ENCODE measurements at places on chromosomes 13 and 19. TPM values are rescaled to one million over a fixed set of nuclear protein-coding genes. Genes with fewer than 3 reads are reported as not detected.

DNA sequence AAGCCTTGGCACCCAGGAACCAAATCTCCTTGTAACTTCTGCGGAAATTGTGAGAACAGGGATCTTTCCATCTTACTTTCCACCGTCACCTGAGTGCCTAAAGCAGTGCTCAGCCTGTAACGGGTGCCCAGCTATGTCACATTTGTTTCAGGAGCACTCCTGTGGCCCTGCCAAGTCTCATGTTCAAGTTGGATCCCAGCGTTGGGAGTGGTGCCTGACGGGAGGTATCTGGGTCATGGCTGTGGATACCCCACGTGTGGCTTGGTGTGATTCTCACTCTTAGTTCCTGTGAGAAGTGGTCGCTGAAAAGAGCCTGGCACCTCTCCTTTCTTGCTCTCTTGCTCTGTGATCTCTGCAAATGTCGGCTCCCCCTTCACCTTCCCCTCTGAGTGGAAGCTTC is 114.9 kb downstream of the UQCRFS1 start:
- H3K4me1 ChIP-seq, result no peaks in the 10 kb centered on the region
- DNase-seq, result no peak
- no peak overlapping the region for H3K27ac ChIP-seq

DNA sequence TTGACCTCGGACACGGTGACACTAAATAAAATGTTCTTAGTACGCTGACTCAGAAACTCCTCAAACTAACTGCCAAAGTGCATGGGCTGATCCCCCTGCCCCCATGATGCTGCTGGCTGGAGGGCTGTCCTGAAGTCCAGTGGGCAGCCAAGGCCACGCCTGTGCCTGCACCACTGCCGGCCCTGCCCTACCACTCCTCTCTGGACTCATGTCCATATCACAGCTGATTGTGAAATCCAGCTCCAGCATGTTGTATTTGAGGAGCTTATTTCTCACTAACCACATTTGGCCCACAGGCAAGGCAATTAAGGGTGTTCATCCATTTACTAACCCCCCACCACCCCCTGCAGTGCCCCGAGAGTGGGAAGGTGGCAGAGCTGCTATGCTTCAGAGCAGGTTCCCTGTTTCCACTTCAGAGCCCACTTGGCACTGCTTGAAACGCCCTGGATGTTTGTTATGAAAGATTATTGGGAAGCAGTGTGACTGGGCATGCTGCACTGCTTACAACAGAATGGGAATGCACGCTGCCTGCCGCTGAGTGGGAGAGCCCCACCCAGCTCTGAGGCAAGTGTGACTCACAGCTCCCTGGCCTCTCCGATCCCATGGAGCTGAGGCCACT is 114.0 kb downstream of the UQCRFS1 start:
- peaks cover 4% of the 10 kb centered on the region for H3K27me3 ChIP-seq
- H3K27ac ChIP-seq, result no peak overlapping the region
- no peak overlapping the region for H3K4me3 ChIP-seq

GRCh38 chr13:60959427-60959826 is 456.2 kb downstream of the PCDH20 start:
- DNase-seq, result no peak
- no peak overlapping the region for H3K4me3 ChIP-seq
- no peaks in the 10 kb centered on the region for H3K36me3 ChIP-seq
- H3K4me1 ChIP-seq, result no peaks in the 10 kb centered on the region
- H3K27ac ChIP-seq, result no peak overlapping the region

The NCAN gene
- not detected for total RNA-seq

The SIGLEC8 gene
- total RNA-seq, result not detected

DNA sequence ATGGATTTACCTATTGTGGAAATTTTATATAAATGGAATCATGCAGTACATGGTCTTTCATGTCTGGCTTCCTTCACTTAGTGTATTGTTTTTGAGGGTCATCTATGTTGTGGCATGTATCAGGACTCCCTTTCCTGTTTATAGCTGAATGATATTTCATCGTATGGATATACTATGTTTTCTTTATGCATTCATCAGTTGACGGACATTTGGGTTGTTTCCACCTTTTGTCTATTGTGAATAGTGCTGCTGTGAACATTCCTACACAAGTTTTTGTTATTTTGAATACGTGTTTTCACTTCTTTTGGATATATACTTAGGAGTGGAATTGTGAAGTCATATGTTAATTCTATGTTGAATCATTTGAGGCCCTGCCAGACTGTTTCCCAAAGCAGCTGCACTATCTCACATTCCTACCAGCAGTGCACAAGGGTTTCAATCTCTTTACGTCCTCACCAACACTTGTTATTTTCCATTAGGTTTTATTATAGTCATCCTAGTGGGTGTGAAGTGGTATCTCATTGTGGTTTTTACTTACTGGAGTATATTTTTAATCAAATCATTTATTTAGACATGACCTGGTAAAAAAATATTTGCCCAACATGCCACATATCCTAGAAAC is 262.7 kb downstream of the DLEU7 start:
- H3K36me3 ChIP-seq, result no peaks in the 10 kb centered on the region
- no peak overlapping the region for H3K4me3 ChIP-seq
- H3K4me1 ChIP-seq, result no peaks in the 10 kb centered on the region
- H3K27me3 ChIP-seq, result peaks cover 3% of the 10 kb centered on the region

GRCh38 chr13:25860862-25861261 is 191.0 kb downstream of the SHISA2 start:
- H3K27ac ChIP-seq, result no peak overlapping the region
- no peak for DNase-seq
- H3K4me3 ChIP-seq, result no peak overlapping the region
- no peaks in the 10 kb centered on the region for H3K36me3 ChIP-seq
- H3K27me3 ChIP-seq, result no peaks in the 10 kb centered on the region

- H3K27ac ChIP-seq, result no peak overlapping the region
- peaks cover 14% of the 10 kb centered on the region for H3K4me1 ChIP-seq
- no peaks in the 10 kb centered on the region for H3K36me3 ChIP-seq
- no peak overlapping the region for H3K4me3 ChIP-seq
- peaks cover 43% of the 10 kb centered on the region for H3K27me3 ChIP-seq
These were observed 10.5 kb downstream of the TNFRSF19 start for GRCh38 chr13:23580684-23581060.

The CGB8 gene
- total RNA-seq, result not detected

GRCh38 chr13:44382635-44383145 is 9.1 kb downstream of the SERP2 start:
- no peaks in the 10 kb centered on the region for H3K4me1 ChIP-seq
- H3K27ac ChIP-seq, result no peak overlapping the region
- H3K4me3 ChIP-seq, result no peak overlapping the region
- no peaks in the 10 kb centered on the region for H3K27me3 ChIP-seq
- no peak for DNase-seq

GRCh38 chr13:112651311-112651710 is 38.5 kb upstream of the ATP11A start:
- H3K36me3 ChIP-seq, result no peaks in the 10 kb centered on the region
- H3K4me3 ChIP-seq, result no peak overlapping the region
- no peak for DNase-seq
- H3K27ac ChIP-seq, result no peak overlapping the region
- no peaks in the 10 kb centered on the region for H3K27me3 ChIP-seq
- H3K4me1 ChIP-seq, result peaks cover 2% of the 10 kb centered on the region

DNA sequence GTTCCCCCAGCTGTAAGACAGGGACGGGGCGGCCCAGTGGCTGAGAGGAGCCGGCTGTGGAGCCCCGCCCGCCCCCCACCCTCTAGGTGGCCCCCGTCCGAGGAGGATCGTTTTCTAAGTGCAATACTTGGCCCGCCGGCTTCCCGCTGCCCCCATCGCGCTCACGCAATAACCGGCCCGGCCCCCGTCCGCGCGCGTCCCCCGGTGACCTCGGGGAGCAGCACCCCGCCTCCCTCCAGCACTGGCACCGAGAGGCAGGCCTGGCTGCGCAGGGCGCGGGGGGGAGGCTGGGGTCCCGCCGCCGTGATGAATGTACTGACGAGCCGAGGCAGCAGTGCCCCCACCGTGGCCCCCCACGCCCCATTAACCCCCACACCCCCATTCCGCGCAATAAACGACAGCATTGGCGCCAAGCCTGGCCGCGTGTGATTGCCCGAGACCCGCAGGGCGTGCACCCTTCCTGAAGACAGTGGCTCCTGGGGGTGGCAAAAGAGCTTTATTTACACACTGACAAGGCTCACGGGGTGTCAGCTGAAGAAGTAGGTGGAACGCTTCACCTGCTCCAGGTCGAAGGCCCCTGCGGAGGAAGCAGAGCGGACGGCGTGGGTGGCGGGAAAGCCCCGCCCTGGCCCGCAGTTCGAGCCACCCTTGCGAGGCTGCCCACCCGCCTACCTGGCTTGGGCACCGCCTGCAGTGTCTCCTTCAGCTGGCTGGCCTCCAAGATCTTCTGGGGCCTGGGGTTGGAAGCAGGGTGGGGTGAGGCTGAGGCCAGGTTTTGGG is 16.4 kb downstream of the POLRMT start:
- H3K4me1 ChIP-seq, result peaks cover 10% of the 10 kb centered on the region
- no peak overlapping the region for H3K27ac ChIP-seq
- H3K4me3 ChIP-seq, result no peak overlapping the region
- H3K27me3 ChIP-seq, result no peaks in the 10 kb centered on the region
- DNase-seq, result no peak

- H3K27ac ChIP-seq, result no peak overlapping the region
- DNase-seq, result no peak
- no peaks in the 10 kb centered on the region for H3K36me3 ChIP-seq
- no peaks in the 10 kb centered on the region for H3K27me3 ChIP-seq
- H3K4me1 ChIP-seq, result peaks cover 2% of the 10 kb centered on the region
- H3K4me3 ChIP-seq, result no peak overlapping the region
These were observed 26.4 kb downstream of the C13orf46 start for GRCh38 chr13:113947311-113948033.

The LILRB2 gene
- not detected for total RNA-seq

DNA sequence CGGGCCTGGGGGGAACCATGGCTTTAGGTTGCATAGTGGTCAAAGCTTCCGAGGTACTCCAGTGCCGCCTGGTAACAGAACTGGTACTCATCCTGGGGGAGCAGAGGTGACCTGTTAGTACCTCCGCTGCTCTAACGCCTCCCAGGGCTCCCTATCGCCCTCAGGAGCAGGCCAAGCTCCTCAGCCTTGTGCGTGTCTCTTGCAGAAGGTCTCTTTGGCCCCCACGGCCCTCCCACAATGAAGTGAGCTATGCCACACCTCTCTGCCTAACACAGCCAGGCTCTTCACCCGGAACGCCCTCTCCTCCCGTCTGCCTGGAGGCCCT is 133.9 kb downstream of the PTPRS start:
- H3K27me3 ChIP-seq, result no peaks in the 10 kb centered on the region
- peaks cover 4% of the 10 kb centered on the region for H3K36me3 ChIP-seq
- no peak overlapping the region for H3K4me3 ChIP-seq
- H3K27ac ChIP-seq, result no peak overlapping the region
- no peaks in the 10 kb centered on the region for H3K4me1 ChIP-seq

Measured in activated naive CD4-positive, alpha-beta T cell treated with anti-CD3 and anti-CD28 coated beads for 36 hours (primary cell).